ENCODE measurements at places on chromosomes 1 and 21.

- peak; percentile 41 for DNase-seq
Observed at GRCh38 chr1:27031235-27032118, 18.8 kb upstream of the TENT5B start.

DNA sequence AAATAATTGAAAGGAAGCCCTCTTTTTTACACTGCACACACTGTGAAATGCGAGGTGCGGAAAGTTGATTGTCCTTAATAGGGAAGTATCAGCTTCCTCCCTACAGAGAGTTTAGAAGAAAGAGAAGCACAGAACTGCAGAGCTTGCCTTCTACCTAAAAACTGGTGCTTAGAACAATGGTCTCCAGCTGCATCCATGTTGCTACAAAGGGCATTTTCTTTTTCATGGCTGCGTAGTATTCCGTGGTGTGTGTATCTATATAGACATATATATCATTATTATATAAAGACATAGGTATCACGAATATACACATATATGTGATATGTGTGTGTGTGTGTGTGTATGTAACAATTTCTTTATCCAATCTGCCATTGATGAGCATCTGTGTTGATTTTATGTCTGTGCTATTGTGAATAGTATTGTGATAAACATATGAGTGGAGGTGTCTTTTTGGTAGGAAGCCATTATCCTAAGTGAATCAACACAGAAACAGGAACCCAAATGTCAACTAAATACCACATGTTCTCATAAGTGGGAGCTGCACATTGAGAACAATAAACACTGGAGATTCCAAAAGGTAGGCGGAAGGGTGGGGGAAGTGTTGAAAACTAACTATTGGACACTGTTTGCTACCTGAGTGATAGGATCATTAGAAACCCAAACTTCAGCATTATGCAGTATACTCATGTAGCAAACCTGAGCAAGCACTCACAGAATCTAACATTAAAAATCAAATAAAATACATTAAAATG is 290.0 kb upstream of the RUNX1 start:
- DNase-seq = no peak

GRCh38 chr1:186967656-186968394 is 139.1 kb downstream of the PLA2G4A start:
- no peak for DNase-seq

- no peak for DNase-seq
Observed at GRCh38 chr1:179177182-179177581, 52.3 kb downstream of the ABL2 start.

All from NCI-H526 (cell line).